NCI-H460 (cell line): ENCODE measurements at places on chromosomes 5 and 9. TPM values are rescaled to one million over a fixed set of nuclear protein-coding genes. Genes with fewer than 3 reads are reported as not detected.

Gene FOXD4
- total RNA-seq: 0.14 and 0.30 TPM in 2 replicates

Gene PRR16
- 1.1 and 1.4 TPM in 2 replicates for total RNA-seq

Gene SLC34A3
- total RNA-seq: not detected in 2 replicates

DNA sequence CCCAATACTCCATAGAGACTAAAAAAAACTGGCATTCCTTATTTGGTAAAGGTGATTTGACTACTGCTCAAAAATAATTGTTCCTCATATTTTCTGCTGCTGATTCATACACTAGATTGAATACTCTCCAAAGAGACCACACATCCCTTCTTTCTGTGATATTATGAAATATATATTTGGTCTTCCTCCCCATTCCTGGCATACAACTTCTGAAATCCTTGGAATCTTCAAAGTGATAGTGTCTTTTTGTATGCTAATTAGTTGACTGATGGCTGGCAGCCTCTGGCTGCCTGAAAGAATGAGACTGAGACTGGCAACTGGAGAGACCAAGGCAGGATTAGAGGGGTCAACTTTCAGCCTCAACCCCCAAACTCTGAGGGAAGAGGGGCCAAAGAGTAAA, 348.0 kb upstream of the RFX3 start:
- DNase-seq: no peak

DNA sequence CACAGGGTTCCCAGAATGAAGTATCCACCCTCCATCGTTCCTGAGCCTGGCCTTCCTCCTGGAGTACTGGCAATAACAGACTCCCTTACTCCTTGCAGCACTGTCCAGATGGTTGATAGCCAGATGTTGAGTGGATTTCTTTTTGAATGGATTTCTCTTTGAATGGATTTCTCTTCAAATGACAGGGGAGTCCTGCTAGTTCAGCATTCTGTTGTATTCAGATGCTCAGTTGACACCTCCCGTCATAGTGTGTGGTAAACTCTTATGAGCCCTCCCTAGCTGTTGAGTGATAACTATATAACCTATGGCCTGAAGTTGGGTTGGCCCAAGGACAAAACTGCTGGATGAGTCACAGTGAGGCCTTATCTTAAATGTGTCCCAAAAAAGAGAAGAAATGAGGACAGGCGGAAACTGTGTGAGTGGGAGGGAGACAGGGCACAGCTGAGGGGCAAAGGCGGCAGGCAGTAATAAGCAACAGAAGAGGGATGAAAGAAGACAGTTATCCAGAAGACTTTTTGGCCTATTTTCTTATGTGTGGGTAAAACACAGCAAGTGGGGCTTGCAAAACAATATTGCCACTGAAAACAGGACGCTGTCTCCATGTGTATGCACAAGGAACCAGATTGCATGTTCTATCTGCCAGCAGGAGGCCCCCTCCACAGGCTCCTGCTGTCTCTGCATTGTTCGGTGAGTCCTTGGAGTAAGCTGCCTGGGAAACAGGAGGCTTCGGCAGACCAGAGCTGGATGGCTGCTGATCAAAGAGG, 209.5 kb upstream of the S1PR3 start:
- no peak for DNase-seq

DNA sequence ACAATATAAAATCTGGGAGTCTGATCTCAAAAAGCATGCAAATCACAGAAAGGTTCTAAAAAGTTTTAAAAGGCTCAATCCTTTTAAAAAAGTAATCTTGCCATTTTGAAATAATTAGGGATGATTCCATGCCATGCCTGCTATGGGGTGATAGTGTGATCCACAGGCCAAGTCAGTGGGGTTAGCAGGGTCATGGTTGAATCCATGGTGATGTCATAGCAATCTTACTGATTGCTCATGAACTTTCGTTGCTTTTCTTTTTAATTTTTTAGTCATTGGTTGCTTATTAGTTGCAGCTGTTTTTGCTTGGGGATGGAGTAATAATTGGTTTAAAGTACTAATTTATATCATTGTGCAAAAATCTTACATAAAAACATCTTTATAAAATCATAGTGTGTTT, 485.0 kb downstream of the ENC1 start:
- no peak for DNase-seq
